ENCODE measurements at places on chromosomes 3 and 15. TPM values are rescaled to one million over a fixed set of nuclear protein-coding genes. Genes with fewer than 3 reads are reported as not detected.

The TRPM1 gene
- not detected for total RNA-seq

The SLC9C1 gene
- not detected for total RNA-seq

The LRTM1 gene
- not detected for total RNA-seq

The COPB2 gene
- 169 TPM for total RNA-seq

The SEMA3G gene
- total RNA-seq, result not detected

The ARHGAP11A gene
- 32.6 TPM for total RNA-seq

The ZNF774 gene
- total RNA-seq, result 0.67 TPM

The ZNF619 gene
- total RNA-seq, result 2.9 TPM

The GOLGA8T gene
- not detected for total RNA-seq

The GRAMD1C gene
- 4.6 TPM for total RNA-seq

Data from bronchus fibroblast of lung (primary cell).